SW480 (cell line): ENCODE measurements at places on chromosomes 7 and 10.
A peak's percentile ranks its signal among the peaks of the same experiment; 100 is the strongest.

GRCh38 chr10:29479981-29480954 is 154.5 kb downstream of the SVIL start:
- DNase-seq = no peak

- DNase-seq = no peak
Measured at GRCh38 chr10:104090611-104091010, 4.9 kb upstream of the COL17A1 start.

- DNase-seq = peak; percentile 90
Measured at GRCh38 chr7:150375662-150376521, 3.2 kb upstream of the ZNF775 start.

- DNase-seq = no peak
Measured at GRCh38 chr10:72250666-72251065, 23.1 kb upstream of the DDIT4 start.

DNA sequence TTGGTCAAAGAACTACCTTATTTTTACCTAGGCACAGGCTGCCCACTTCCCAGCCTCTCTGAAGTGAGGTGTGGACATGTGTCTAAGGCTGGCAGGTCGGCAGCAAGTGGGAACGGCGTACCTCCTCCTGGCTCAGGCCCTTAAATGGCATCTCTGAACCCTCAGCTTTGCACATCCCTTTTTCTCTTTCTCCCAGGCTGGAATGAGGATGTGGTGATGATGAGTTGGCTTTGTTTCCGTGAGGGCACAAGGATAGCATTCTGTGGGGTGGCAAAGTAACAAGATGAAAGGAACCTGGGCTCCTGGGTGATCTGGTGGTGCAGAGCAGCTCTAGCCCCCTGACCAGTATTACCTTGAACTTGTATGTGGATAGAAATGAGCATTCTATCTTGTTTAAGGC is 196.8 kb downstream of the REEP3 start:
- DNase-seq = peak; percentile 39

DNA sequence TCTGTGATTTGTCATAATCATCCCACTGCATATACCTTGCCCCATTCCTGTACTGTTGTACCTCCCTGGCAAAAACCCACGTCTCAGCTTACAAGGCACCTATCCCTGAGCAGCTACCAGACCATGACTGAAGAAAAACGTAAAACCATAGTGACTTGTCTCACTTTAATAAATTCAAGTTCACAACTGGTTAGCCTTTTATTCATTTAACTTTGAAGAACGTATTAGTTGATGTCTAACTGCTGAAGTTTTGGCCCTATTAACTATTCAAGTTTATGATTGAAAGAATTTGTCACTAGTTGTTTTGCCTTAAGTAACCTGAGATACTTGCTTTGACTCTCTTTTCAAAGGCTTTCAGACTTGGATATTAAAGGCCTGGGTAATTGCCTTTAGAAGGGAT is 59.7 kb downstream of the GALNT11 start:
- no peak for DNase-seq

DNA sequence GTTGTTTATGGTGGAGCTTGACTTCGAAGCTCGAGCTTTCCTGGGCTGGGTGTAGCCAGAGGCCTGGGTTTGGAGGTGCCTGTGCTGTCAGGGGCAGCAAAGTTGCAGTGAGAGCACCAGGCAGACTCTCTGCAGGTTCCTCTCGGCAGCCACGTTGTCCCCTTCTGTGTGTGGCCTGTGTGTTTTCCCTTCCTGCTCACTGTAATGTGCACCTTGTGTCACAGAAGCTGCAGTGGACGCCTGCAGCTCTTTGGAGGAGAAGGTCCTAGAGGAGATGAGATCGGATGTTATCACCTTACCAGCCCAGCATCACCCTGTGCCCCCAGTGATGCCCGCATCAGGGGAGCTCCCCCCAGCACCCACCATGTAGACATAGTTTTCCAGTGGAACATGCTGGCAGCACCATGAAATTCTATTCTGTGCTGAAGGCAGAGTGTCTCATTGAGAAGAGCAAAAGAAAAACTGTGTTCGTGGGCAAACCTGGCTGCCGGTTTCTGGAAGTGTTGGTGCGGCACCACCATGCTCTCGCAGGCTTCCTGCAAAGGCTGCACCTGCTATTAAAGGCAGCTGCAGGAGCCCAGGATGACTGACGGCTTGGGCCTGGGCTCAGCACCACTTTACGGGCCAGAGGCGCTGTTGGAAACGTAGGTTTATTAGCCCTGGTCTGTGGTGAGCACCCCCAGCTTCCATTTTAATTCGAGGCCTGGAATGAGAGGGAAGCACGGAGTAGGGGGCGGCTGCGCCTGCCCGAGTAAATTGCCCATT is 609.8 kb upstream of the FOXK1 start:
- DNase-seq = no peak

DNA sequence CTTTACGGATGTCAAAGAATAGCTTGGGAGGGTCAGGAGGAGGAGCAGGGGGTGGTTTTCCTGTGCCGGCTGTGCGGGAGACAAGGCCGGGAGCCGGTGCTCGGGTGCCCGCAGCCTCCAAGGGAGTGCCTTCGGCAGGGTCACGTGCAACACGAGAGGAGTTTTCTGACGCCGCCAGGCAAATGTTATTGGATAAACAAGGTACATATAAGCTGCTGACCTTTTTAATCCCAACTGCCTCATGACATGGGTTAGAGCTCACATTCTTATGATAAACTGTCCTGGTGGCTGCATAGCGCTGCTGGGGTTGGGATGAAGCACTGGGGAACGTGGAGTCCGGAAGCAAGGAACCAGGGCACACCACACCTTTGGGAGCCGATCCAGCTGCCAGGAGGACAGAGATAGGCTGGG is 124.8 kb upstream of the PDLIM1 start:
- DNase-seq = no peak

DNA sequence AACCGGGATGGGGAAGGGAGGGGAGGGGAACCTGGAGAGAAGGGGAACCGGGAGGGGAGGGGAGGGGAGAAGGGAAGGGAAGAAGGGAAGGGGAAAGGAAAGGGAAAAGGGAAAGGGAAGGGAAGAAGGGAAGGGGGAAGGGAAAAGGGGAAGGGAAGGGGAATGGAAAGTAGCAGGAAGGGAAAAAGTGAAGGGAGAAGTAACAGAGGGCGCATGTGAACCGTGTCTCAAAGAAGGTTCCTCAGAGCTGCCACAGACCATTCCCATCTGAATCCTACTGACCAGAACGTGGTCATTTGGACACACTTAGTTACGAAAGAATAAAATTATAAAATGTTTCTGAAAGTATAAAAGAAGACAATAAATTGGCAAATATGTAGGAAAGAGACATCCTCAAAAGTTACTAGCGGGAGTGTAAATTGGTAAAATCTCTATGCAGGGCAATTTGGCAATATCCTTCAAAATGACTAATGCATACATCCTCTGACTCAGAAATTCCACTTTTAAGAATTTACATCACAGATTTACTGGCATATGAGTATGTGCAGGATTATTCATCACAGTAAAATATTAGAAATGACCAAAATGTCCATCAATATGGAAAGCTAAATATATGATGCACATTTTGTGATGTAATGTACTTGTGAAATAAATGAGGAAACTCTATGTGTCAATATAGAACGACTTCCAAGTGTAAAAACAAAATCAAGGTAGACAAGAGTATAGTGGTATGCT is 12.9 kb downstream of the C10orf67 start:
- no peak for DNase-seq

DNA sequence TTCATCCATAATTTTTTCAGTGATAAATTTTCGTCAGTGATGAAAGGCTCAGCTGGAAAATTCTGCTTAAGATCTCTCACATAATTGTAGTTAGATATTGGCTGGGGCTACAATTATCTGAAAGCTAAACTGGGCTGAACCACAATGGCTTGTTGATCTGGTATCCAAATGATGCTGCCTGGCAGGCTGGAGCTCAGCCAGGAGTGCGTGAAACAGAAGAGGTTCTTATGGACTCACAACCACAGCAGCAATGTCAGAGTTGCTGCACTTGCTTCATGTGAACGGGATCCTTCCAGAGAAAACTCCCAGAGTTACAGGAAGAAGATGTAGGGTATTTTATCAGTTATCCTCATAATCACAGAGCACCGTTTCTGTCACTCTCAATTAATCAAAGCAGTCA is 533.2 kb upstream of the POM121L12 start:
- no peak for DNase-seq

GRCh38 chr10:1874533-1874932 is 137.2 kb upstream of the ADARB2 start:
- no peak for DNase-seq

DNA sequence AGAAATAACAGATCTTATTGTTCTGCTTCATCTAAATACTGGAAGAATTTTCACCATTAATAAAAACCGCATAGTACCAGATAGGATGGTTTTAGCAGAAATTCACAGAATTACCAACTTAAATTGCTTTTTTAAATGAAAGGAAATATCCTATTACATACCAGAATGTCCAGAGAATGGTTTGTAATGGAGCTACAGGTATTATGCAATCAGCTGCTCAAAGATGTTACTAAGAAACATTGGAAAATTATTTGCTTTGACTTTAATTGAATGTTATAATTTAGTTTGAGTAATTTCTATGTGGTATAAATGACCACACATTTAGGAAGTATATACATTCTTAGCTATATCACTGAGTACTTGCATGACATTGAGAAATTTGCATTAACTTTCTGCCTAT is 338.3 kb downstream of the ETV1 start:
- no peak for DNase-seq

DNA sequence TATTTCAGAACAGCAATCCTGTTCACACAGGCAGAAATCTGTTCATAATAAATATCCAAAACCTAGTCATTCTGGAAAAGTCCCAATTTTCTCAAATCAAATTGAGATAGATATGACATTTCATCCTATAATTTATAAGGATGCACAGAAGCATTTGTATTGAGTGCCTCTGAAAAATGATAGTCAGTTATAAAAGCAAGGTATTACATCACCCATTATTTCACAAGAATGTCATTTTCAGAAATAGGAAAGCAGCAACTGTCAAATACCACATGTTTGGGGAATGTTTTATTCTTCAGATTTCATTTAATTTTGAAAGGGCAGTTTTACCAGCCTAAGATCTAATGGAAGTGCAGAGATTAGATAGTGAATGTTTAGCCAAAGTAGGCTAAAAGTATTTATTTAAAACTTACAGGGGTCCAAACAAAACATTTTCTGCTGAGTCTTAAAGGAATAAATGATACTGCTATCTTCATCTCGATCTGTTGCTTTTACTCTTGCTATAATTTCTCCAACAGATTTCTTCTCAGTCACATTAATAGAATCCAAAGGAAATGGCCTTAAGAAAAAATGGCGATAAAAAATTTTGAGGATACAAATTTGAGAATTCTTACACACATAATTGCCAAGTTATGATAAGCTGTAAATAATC is 185.8 kb downstream of the HGF start:
- DNase-seq = no peak

DNA sequence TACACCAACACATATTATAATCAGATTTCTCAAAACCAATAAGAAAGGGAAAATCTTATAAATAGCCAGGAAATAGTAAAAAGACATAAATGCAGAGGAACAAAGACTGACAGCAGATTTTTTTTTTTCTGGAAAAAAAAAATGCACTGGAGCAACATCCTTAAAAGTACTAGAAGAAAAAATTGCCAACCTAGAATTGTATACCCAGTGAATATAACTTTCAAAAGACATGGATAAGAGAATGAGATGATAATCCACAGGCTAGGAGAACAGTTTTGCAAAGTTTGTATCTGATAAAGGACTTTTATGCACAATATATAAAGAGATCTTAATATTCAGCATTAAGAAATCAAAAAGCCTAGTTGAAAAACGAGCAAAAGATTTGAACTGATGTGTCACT is 554.0 kb downstream of the AUTS2 start:
- DNase-seq = no peak

DNA sequence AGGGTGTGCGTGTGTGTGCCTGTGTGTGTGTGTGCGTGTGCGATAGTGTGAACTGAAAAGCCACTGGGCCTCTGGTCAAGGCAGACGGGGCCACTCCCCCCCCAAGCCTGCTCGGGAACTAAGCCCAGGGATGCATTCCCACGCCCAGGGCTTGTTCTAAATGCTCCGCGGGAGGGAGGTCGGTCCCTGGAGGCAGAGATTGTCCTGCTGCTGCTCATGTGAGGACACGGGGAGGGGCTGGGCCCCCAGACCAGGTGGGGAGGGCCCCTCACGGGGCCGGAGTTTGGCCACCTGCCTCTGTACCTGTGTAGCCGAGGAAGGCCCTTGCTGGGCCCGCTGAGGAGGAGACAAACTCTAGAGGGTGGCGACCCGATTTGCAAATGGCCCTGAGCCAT is 93.9 kb downstream of the PDGFA start:
- no peak for DNase-seq

DNA sequence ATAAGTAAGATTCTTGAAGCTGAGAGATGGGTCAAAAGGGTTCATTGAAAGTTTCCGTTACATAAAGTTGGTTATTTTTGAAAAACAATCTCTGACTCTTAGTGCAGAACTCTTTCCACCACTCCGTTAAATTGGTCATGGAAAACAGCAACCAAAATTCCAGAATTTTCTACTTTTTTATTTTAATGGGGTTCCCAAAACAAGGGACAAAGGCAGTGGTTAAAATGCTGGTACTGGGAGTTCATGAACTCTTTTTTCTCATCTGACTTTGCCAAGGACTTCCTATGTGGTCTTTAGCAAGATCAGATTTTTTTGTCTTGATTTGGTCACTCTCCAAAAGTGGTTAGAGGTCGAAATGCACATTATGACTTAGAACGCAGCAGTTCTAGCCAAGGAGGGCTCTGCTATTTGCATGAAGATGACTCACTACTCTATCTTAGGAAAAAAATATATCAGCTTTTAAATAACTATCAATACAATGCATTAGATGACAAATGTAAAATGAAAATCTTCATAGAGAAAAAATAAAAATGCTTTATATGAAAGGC is 145.7 kb downstream of the REEP3 start:
- no peak for DNase-seq

DNA sequence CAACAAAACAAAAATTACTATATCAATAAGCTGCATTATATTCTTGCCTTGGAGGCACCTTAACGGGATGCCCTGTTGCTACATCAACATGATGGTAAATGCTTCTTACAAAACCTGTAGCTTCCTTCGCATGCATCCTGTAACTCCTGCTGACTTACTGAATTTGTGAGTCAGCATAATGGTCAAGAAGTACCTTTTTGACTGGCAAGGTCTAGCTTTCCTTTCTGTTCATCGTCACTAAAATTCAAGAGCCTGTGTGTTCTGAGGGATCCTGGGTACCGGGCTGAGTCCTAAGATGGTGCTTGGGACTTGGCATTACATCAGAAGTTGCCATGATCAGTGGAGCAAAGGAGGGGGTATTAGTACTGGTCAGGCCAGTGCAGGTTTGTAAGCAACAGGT is 4.9 kb downstream of the PFKFB3 start:
- DNase-seq = no peak

- no peak for DNase-seq
Measured at GRCh38 chr7:120442838-120443237, 169.9 kb downstream of the KCND2 start.

- peak; percentile 11 for DNase-seq
Measured at GRCh38 chr10:118332948-118333710, 9.0 kb downstream of the FAM204A start.

DNA sequence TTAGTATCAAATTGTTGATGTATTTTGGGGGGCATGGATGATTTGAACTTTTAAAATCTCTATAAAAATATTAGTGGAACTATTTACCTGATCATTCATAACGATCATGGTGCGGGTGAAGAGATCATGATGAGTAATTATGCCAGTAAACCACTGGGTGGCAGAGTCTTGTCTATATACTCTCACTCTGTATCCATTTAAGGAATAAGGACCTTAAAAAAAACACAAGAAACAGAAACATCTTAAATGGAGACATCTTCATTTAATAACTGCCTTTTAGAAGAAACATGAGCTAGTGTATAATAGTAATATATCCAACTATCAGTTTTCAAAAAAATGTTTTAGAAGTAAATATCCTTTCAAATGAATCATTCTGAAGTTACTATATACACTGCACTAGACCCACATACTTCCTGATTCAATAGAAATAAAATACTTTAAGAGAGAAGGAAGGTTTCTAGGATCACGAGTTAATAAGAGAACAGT is 84.0 kb downstream of the NRBF2 start:
- DNase-seq = peak; percentile 65
